Breast epithelium (tissue), 4 donors: ENCODE measurements at places on chromosomes 6 and 20. TPM values are rescaled to one million over a fixed set of nuclear protein-coding genes. Genes with fewer than 3 reads are reported as not detected.

DNA sequence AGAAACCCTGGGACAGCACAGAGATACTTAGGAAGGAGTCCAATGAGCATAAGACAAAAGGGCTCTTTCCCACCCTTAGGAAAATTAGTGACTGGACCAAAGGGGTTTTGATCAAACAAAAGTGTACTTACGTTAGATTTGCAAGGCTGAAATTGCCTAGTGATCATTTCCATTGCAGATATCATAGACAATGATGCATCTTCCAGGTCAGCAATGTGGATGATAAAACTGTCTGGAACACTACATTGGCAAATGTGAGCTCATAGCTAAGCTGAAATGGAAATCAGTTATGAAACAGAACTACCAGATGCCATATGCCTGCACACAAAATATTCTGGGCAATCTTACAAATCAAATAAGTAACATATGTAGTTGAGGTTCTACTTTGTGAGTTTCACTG, 34.0 kb downstream of the LY86 start:
- DNase-seq, result no peak

DNA sequence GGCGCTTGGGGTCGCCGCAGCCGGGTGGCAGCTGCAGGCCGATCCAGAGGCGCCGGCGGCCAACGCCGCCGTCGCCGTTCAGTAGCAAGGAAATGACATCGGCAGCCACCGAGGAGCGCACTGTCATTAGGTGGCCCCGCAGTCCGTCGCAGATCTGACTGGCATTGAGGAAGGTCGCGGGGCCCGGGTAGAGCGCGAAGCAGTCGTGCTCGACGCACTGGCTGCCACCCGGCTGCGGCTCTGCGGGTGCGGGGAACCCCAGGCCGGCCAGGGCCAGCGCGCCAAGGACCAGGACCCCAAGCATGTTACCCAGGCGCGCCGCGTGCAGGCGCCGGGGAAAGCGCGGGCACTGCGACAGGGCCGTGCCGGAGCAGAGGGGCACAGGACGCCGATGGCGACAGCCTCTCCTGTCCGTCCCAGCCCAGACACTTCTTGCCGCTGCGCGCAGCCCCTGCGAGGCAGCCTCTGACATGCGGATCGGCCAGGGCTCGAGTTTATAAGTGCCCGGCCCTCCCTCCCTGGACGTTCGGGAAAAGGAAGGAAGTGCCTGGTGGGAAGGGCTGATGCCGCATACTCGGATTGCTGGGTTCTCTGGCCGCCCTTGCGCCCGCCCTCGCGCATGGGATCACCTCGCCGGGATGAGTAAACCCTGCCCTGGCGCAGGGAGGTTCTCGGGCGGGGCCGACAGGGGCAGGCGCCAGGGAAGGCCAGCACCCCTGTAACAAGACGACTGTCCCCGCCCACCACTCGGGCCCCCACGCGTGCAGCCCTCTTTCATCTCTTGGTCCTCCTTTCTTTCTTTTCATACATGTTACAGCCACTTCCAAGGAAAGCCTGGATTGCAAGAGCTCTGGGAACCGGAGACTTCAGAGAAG, at the start of gene THBD:
Gene THBD, minus strand, starts transcription at position 472 of the 875 bp plus-strand sequence. Its CDS starts 168 bp downstream, at position 304.
- peak; percentile 77 for DNase-seq

DNA sequence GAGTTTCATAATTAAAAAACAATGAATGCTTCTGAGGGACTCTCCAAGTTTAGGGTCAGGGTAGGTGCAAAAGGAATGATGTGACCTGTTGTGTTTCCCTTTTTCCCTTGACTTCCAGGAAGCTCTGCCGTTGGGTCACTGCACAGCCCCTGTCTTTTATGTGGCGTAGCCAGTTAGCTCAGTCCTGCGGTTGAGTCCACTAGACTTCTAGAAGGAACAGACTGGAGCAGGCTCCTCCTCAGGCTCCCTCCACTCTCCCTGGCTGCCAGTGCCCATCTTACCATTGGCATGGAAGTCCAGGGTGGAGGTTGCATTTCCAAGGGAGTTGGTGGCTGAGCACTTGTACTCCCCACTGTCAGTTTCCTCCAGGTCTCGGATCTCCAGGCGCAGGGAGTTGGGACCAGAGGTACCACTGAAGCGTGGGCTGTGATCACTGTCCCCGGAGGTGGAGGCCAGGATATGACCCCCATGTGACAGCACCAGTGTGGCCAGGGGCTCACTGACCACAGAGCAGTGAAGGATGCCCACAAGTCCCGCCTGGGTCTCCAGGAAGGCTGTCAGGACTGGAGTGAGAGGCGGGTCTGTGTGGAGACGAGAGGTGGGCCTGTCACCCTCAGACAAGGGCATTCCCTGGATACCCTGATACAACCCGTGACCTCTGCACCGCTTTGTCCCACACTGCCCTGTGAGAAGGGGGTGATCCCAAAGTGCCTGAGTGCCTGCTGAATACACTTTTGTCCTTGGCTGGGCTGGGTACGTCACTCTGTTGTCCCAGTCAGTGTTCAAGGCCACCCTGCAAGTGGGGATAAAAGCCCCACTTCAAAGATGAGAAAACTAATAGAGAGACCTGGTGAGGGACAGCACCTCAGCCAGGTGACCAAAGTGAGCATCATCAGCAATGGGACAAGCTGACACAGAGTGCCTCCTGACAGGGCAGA, 11.1 kb downstream of the SIGLEC1 start:
- DNase-seq, result no peak

Gene LY6G6D
- not detected for total RNA-seq

Gene SPATS1
- not detected for total RNA-seq
